ENCODE measurements at places on chromosomes 5 and 9.

DNA sequence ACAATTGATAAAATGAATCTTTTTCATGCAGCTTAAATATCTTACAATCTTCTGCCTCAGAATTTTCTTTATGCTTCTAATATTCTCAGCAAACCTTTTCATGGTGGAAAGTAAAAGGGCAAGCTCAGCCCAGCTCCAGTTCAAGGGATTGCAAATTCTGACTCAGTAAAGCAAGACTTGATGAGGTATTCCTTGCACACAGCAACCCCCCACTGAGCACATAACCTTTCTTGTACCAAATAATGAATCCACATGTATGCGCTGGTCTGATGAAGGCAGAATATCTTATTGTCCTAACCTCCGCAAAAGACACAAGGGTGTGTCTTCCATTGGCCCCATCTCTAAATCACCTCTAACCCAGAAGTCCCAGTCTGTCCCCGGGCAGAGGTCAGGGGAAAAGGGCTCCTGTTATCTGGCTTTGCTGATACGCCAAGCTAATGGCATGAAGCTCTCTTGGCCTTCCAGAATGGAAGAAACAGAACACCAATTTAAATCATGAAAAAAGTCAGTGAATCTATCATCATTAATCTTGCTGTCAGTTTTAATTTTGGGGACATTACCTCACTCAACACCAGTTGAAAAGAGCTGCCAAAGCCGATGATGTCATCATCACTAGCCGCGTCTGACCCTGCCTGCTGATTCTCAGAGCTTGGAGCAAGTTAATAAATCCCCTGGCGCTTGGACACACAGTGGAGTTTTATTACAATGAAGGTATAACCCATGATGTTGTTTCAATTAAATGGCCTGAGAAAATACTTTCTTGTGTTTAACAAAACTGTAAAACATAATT is 592.5 kb upstream of the CLINT1 start:
- no peaks in the 10 kb centered on the region for H3K27me3 ChIP-seq
- no peak for ATAC-seq
- H3K4me1 ChIP-seq: no peaks in the 10 kb centered on the region
- no peak overlapping the region for H3K27ac ChIP-seq

DNA sequence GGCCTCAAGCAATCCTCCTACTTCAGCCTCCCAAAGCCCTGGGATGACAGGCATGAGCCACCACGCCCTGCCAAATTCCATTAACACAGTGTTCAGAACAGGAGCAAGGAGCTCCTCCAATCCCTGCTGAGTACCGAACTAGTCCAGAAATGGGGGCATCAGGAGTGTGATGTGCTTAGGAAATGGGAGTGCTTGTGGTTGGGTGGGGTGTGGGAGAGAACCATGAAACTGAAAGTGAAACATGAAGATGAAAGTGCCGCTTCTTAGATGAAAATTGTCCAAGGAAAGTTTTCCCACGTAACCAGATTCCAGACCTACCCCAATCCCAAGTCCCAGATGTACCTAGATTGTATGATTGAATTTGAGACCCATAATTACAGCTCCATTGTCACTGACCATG is 16.7 kb upstream of the ZNF131 start:
- H3K36me3 ChIP-seq: peaks cover 6% of the 10 kb centered on the region
- no peaks in the 10 kb centered on the region for H3K27me3 ChIP-seq
- no peak overlapping the region for H3K27ac ChIP-seq
- no peak for ATAC-seq
- H3K4me1 ChIP-seq: peaks cover 7% of the 10 kb centered on the region

GRCh38 chr9:6887051-6887450 is 129.3 kb downstream of the KDM4C start:
- H3K27ac ChIP-seq: peak overlapping the region; percentile 15
- no peaks in the 10 kb centered on the region for H3K27me3 ChIP-seq
- ATAC-seq: no peak
- H3K4me1 ChIP-seq: peaks cover 49% of the 10 kb centered on the region

- no peaks in the 10 kb centered on the region for H3K27me3 ChIP-seq
- no peaks in the 10 kb centered on the region for H3K36me3 ChIP-seq
- H3K4me1 ChIP-seq: no peaks in the 10 kb centered on the region
- no peak overlapping the region for H3K4me3 ChIP-seq
- no peak overlapping the region for H3K27ac ChIP-seq
- no peak for ATAC-seq
These were observed 210.6 kb downstream of the SEMA5A start for GRCh38 chr5:9335269-9335668.

- peaks cover 29% of the 10 kb centered on the region for H3K4me1 ChIP-seq
- H3K36me3 ChIP-seq: no peaks in the 10 kb centered on the region
- peak; percentile 97 for ATAC-seq
These were observed 40.7 kb upstream of the CLPTM1L start for GRCh38 chr5:1385395-1386273.

DNA sequence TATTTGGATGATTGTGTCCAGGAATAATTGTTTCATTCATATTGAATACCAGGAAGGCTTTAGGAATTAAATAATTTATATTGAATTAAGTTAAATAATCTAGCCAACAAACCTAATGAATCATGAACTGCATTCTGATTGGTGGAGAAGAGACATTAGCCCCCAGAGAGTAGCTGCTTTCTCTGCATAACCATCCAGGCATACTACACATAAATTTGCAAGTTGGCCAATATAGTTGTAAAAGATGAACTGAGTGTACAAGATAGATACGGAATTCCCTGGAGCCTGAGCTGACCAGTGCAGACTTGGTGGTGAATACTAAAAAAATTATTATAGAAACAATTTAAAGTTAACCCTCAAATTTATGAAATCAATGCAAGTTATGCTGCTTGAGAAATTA is 311.8 kb upstream of the KIF2A start:
- H3K4me1 ChIP-seq: no peaks in the 10 kb centered on the region
- H3K36me3 ChIP-seq: no peaks in the 10 kb centered on the region
- no peaks in the 10 kb centered on the region for H3K27me3 ChIP-seq

- H3K4me1 ChIP-seq: peaks cover 57% of the 10 kb centered on the region
- no peak for ATAC-seq
These were observed 4.2 kb downstream of the FAM193B start for GRCh38 chr5:177550122-177550521.

DNA sequence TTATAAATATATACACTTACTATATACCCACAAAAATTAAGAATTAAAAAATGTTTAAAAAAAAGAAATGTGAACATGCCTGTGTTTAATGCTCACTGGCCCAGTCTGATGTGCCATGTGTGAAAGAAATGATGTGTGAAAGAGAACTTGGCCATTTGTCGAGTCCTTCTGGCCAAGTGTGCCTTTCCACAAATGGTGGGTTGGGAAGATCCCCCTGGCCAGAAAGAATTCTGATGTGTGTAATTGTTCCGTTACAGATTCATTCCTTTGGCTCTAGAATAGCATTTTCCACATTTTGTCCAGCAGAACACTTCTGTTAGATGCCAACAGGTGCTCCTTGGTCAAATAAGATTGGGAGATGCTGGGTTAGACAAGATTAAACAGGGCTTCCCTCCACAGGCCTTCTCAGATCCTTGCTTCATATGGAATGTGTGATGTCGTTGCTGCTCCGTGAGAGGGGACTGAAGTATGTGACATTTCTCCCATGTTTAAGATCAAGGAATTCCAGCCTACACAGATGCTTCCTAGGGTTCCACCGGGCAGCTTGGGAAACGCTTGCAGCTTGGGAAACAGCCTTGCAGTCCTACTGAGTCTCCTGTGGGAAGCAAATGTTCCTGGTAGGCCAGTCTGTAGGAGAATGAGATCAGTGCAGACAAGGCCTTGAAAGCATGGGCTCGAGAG is 32.1 kb downstream of the GDNF start:
- H3K36me3 ChIP-seq: no peaks in the 10 kb centered on the region
- peaks cover 40% of the 10 kb centered on the region for H3K27me3 ChIP-seq
- no peak overlapping the region for H3K4me3 ChIP-seq

DNA sequence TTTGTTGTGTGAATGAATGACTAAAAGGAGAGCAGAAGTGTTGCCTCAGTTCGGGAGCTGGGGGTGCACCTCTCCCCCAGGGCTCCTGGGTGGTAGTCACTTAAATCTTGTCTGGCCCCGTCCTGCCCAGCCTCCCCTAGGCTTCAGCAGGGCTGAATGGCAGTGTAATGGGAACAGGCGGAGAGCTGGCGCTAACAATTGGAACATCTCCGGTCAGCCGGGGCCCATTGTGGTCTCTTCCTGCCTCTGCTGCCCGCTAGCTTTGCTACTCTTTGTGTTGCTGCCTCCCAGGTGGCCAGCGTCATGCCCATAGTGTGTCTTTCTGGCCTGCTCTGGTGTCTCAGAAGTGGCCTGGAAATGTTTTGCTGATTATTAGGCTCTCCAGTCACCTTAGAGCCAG is 62.3 kb downstream of the RGS3 start:
- no peak for ATAC-seq
- H3K4me3 ChIP-seq: no peak overlapping the region
- peaks cover 45% of the 10 kb centered on the region for H3K4me1 ChIP-seq
- no peaks in the 10 kb centered on the region for H3K27me3 ChIP-seq

DNA sequence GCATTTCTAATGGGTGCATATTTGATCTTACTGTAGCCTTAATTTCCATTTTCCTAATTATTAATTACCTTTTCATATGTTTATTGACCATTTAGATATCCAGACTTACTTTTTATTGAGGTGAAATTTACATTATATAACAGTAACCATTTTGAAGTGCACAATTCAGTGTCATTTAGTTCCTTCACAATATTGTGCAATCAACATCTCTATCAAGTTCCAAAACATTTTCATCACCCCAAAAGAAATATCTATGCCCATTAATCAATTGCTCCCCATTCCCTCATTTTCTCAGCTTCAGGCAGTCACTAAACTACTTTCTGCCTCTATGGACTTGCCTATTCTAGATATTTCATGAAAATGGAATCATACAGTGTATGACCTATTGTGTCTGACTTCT is 5.9 kb downstream of the COL15A1 start:
- no peak overlapping the region for H3K27ac ChIP-seq
- no peaks in the 10 kb centered on the region for H3K36me3 ChIP-seq
- no peak overlapping the region for H3K4me3 ChIP-seq

GRCh38 chr9:88898039-88898720 is 93.1 kb upstream of the S1PR3 start:
- H3K4me1 ChIP-seq: no peaks in the 10 kb centered on the region
- H3K27ac ChIP-seq: no peak overlapping the region
- H3K36me3 ChIP-seq: no peaks in the 10 kb centered on the region
- H3K4me3 ChIP-seq: no peak overlapping the region
- no peak for ATAC-seq
- H3K27me3 ChIP-seq: peaks cover 5% of the 10 kb centered on the region

DNA sequence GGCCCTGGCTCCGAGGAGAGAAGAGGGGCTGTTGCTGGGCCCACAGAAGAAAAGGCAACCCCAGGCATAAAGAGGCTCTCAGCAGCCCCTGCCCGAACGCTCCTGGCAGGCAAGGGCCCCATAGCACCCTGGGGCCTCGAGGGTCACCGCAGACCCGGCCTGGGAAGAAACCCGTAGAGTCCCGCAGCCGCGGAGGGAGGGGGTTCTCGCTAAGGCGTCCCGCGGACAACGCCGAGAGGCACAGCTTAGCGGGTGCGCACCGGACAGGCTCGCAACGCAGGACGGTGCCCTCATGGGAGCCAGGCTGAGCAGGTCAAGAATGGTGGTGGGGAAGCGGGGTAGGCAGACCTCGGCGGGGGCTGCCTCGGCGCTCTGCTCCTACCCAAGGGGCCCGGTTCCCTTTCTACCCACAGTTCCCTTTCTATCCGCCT is 6.7 kb downstream of the PITX1 start:
- H3K4me1 ChIP-seq: peaks cover 30% of the 10 kb centered on the region
- H3K27me3 ChIP-seq: peaks cover 81% of the 10 kb centered on the region
- ATAC-seq: no peak
- no peak overlapping the region for H3K27ac ChIP-seq
- H3K4me3 ChIP-seq: peak overlapping the region; percentile 34

DNA sequence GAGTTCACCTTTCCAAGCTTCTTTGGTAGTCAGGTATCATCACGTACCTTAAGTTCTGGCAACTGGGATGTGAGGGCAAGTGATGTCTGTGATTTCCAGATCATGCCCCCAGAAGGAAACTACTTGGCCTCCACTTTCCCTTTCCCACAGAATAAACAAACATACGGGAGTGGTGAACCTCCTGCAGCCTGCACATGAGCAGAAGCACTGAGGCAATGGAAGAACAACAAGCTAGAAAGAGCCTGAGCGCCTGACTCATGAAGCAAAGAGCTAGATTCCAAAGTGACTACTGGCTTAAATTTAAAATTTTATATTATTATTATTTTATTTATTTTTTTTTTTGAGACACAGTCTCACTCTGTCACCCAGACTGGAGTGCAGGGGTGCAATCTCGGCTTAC is 35.0 kb downstream of the ARL15 start:
- H3K4me1 ChIP-seq: no peaks in the 10 kb centered on the region
- no peak for ATAC-seq
- no peaks in the 10 kb centered on the region for H3K27me3 ChIP-seq
- H3K27ac ChIP-seq: no peak overlapping the region
- no peak overlapping the region for H3K4me3 ChIP-seq
